AG04449 (cell line): ENCODE measurements at places on chromosomes 7 and 10.
A peak's percentile ranks its signal among the peaks of the same experiment; 100 is the strongest.

DNA sequence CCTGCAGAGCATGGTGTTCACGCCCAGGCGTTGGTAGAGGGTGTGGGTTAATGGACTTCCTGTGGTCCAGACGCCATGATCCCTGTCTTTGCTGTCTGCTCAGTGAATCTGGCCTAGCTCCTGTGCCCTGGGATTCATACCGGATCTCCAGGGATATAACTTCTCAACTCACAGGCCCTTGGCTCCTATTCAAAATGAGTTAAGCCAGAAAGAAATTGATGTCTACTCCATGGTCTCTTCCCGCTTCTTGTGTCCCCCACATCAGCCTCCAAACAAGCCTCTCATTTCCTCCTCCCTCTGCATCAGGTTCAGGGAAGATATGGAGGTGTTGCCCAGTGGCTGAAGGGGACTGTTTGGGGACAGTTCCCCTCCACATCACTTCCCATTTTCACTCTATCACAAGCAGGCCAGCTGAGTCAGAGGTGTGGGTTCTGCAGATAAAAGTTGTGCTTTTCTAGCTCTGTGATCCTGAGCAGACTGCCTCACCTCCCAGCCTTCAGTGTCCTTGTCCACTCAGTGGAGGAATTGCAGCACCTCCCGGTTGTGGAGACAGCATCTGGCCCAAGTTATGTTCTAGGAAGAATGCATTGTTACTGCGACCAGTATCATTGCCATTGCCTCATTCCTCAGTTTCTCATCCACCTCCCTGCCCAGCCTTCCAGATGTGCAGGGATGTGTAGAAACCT, 22.5 kb downstream of the AKR1E2 start:
- no peak for DNase-seq

DNA sequence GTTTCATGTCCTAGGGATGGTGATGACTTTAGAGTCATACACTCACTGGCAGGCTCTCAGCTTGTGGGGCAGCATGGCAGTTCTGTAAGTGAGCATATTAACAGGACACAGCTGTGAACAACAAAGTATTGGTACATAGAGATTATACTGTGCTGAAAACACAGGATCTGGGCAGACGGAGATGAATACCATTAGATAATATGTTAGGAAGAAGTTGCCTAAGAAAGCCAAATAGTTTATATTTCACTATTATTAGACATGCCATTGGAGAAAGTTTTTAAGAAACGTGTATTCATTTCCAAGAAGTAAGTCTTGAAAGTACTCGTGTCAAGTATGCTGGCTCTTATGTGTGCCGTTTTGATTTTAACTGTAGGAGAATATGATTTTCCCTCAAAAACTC, 274.5 kb downstream of the INHBA start:
- DNase-seq, result no peak

GRCh38 chr10:44935201-44935965, 24.2 kb upstream of the RASSF4 start:
- peak; percentile 85 for DNase-seq

DNA sequence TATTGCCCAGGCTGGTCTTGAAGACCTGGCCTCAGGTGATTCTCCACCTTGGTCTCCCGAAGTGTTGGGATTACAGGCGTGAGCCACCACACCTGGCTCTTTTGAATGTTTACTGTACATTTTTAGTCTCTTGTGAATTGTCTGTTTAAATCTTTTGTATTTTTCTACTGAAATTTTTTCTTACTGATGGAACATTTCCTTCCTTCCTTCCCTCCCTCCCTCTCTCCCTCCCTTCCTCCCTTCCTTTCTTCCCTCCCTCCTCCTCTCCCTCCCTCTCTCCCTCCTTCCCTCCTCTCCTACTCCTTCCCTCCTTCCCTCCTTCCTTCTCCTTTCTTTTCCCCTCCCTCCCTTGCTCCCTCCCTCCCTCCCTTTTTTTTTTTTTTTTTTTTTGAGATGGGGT, 58.0 kb downstream of the DAGLB start:
- no peak for DNase-seq

DNA sequence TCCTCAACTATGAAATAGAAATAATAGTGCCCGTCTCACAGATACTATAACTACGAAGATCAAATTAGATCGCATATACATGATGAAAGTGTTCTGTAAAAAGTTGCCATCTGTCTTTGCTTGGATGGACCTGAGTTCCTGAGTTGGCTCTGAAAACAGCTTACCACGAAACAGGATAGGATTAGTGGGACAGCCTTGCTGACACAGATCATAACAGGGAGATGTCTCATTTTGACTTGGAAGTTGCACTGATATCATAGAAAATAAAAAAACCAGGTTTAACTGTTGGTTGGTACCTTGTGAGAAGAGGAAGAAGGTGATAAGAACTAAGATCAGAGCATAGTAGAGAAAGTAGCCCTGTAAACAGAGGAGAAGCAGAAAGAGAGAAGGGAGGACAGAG, 79.3 kb upstream of the AGBL3 start:
- DNase-seq, result no peak

DNA sequence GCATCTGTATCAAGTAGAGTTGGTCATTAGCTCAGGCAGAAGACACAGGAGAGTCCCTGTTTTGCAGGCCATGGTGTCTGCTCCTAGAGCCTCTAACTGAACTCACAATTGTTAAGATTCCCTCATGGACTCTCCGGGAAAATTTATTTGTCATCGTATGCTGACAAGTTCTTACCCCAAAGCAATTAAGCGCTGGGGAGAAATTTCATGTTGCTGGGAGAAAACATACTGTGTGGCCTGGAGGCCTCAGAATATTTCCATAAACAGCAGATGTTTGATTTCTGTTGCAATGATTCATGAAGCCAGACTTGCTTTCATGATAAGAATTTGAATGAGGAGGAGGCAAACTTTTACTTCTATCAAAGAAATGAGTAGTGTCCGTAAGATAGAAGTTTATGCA, 583.2 kb downstream of the GATA3 start:
- DNase-seq, result no peak

GRCh38 chr10:18351421-18351820, 211.2 kb downstream of the CACNB2 start:
- no peak for DNase-seq

GRCh38 chr7:80521809-80522208, 9.9 kb upstream of the GNAT3 start:
- no peak for DNase-seq

DNA sequence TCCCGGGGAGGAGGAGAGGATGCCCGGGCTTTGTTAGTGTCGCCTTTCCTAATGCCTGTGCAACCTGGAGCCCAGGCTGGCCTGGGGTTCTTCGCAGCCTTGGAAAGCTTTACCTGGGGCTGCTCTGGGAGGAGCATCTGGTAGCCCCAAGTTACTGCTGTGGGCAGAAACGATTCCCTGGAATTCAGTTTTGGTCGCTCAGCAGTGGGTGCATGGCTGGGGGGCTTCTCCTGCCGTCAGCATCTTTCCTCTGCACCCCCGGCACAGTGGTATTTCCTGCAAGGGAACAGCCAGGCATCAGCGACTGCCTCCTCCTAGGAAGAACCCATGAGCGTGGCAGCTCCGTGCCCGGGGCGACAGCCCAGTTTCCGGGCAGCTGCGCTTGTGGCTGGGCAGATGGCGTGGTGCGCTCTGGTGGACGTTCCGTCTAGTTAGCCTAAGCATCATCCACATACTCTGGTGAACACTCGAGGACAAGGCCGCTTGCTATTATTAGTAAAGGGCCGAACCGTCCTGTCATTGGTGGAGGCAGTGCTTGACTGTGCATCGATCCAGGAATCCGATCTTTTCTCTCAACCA, 107.0 kb upstream of the BTBD16 start:
- no peak for DNase-seq

DNA sequence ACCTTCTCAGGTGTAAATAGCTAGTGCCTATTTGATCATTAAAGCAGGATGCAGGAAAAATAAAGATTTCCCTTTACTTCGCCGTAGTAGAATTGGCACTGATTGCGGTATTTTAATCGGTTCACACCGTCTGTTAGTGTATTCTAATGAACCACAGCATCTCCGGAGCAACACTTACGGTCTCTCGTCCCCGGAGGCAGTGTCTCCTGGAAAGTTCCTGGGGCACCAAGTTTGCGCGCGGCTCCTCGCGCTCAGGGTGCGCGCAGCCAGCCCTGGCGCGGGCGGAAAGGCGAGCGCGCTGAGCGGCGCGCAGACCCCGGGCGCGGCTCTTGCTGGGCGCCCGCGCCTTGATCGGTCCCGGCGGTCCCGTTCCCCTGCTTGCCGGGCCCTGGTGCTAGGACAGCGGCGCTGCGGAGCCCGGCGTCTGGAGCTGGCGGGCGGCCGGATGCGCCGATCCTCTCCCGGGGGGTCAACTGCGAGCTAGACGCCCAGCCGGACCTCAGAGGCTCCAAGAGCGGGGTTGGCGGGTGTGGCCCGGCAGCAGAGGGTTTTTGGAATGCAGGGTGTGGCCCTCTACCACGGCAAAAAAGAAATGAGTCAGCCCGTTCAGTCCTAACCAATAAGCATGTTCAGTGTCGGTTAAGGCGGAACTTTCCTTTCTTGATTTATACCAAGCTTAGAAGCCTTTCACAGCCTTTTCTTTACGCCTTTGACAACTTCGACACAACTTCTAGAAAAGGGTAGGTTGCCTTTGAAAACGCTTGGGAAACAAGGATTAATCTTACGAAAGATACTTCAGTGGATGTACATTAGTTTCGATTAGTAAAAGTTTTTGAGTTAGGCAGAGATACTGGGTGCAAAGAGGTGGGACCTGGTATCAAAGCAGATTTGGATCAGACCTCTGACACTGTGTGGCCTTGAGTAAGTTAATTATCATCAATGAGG, 166.8 kb upstream of the ASAH2 start:
- DNase-seq, result no peak

GRCh38 chr10:111999205-111999914, 184.2 kb downstream of the GPAM start:
- no peak for DNase-seq

DNA sequence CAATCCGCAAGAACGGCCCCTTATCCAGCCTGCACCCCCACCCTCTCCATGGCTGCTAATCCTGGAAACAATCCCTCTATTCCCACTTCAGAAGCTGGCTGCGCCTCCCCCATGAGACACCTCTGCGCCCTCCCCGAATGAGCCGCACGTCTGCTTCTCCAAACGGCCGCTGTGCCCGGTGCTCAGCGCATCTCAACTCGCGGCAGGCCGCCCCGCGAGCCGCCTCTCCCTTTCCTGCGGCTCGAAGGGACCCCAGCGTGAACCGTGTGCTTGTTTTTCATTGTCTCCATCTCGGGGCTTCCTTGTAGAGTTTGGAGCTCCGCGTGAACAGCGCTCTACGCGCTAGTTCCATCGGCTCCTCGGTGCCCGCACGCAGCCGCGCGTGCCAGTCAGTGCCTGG, 20.8 kb upstream of the FXYD4 start:
- DNase-seq, result no peak

GRCh38 chr10:111338805-111339204, 262.0 kb downstream of the ADRA2A start:
- no peak for DNase-seq
